M059J (cell line): ENCODE measurements at places on chromosomes 7 and 10.

DNA sequence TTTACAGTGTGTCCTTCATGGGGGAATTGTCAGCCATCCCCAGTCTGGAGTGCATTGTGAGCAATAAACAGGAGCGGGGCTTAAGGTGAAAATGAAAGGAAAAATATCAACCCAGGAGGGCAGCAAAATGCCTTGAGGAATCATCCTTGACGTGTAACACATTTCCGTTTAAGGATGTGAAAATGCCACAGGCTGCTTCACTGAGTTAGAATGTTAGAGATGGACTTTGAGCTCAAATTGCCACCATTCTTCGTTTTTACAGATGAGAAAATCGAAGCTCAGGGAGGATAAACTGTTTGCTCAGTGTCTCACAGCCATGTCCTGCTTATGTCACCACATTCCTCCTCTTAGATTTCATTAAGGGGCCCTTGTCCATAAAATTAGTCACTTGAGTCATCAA, 23.1 kb downstream of the SORCS3 start:
- peak; percentile 9 for DNase-seq

DNA sequence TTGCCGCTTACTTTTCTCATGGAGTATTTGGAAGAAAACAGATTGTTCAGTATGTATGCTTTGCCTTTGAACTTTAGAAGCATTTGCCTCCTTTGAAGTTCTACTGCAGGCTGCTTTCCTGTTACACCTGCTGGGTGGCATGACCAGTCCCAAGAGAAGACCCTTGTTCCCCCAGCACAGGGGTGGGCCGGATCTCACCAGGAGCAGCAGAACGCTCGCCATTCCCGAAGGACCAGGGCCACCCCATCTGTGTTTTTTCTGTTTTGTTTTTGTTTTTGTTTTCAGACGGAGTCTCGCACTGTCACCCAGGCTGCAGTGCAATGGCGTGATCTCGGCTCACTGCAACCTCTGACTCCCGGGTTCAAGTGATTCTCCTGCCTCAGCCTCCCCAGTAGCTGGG, 493.6 kb downstream of the PTPRN2 start:
- no peak for DNase-seq

- no peak for DNase-seq
These were observed 1.6 kb upstream of the ZNF12 start for GRCh38 chr7:6708304-6708703.

GRCh38 chr10:13206546-13207443, 27.4 kb downstream of the UCMA start:
- DNase-seq: no peak

DNA sequence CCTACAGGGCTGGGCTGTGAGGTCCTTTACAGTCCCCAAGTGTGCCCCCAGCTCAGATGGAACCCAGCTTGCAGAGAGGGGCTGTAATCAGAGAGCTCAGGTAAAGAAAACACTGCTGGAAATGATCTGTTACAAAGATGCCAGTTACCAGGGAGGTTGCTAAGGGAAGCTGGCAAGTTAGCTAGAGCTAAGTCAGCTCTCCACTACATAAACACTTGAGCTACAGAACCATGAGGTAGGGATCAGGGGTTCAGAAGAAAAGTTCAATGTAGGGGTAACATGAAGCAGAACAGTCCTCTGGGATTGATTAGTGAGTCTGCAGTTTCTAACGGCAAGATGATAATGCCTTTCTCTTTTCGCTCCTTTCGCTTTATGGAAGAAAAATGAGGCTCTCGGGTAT, 53.1 kb upstream of the TM9SF3 start:
- no peak for DNase-seq

GRCh38 chr10:109737626-109738025, 185.7 kb downstream of the XPNPEP1 start:
- DNase-seq: no peak

DNA sequence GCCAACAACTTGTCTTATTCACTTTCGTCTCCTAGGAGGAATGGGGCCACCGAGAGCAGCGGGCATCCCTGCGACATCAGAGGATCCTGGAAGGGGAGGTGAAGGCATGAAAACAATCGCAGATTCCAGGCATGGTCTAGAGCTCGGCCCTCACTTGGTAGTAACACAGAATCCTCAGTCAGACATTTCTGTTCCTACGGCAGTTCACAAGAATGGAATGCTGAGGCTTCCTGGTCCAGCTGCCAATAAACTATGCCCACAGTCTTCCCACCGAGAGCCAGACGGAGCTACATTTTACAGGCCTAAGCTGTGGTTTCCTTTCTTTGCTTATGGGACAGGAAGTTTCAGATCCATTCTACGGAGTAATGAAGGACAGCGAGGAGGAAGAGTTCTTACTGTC, 75.8 kb downstream of the OR13A1 start:
- DNase-seq: peak; percentile 67

DNA sequence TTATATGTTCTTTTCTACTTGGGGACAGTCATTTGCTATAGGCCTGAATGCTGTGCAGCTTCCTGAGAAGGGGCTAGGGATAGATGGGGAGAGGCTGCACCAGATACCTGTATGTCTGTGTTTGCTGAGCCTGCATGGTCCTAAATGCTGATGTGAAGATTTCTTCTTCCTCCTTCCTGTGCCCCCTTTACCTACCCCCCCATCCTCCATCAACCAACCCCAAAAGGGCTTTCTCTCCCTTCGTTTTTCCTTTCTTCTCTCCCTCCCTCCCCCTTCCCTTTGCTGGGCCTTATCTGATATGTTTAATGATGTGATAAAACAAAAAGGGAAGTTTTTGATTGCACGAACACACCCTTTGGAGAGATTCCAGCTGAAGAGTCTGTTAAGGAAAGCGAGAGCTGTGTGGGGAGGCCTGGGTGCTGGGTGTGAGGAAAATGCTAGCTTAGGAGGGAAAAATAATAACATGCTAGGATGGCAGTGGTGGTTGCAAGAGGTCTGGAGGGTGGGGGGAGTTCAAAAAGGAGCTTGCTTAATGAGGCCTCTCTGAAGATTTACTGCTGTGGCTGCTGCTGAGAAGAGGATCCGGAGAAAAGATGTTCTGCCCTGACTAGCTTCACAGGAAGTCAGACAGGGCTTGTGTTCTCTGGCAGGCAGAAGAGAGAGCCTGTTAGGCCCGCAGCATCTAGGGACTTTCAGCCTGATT, 101.8 kb downstream of the SAMD9 start:
- DNase-seq: no peak

DNA sequence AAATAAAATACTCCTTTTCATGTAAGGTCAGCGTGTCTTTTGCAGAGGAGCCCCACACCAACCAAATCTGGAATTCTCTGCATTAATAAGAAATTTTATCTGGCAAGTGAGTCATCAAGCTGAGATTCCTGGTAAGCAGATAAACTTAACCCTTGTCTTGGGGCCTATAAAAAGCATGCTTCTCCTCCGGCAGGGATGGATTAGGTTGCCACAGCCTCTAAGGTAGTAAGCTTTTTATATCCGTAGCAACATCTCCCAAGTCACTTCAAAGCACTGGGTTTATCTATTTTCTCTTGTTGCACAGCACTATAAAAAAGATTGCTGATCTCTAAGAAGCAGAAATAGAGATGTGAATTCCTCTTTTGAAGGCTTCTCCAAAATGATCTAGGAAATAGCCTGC, 202.8 kb upstream of the NOBOX start:
- no peak for DNase-seq

DNA sequence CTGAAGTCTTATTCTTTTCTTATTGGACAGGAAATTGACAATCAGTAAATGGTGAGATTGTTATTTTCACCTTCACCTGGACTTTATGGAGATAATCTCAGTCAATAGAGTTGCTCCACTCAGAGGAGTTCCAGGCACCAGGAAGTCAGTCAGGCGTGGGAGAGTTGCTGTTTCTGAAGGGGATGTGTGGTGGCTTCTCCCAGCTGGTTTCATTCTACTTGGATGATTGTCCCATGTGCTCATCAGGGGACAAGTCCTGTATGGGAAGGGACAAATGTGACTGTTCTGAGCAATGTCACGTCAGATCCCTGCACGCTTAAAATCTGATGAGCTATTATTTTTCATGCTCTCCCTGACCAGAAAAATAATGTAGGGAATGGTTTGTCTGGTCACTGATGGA, 222.5 kb upstream of the PITRM1 start:
- DNase-seq: no peak

DNA sequence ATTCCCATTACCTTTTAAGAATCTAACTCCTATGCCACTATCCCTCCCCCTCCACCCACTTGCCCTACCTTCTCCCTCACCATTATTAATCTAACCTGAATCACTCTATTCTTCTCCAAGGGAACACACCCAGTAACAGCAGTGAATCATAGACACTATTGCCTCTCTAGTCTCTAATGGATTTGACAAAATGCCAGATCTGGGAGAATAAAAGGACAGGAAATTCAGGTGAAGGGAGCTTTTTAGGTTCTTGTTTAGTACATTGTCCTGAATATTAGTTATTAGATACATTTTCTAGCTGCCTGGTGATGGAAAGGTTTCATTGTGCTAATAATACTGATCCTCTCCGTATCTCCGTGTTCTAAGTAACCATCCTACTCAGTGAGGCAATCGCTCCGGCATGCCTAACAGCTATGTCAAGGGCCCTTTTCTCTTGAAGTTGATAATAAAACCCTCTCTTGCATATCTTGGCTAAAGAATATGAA, 4.1 kb upstream of the SFR1 start:
- peak; percentile 86 for DNase-seq

DNA sequence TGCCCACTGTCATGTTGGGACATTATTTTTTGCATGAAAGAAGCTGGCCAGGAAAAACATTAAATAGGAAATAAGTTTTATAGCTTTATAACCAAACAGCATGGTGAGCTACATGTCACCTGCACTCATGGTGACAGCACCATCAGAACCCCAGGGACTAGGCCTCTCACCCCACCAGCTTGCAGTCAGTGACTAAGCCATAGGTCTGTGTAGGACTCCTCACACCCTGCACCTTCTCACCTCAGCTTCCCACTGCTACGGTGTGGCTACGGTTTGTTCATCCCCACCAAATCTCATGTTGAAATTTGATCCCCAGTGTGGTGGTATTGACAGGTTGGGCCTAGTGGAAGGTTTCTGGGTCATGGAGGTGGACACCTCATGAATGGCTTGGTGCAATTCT, 161.3 kb upstream of the VIPR2 start:
- DNase-seq: no peak

DNA sequence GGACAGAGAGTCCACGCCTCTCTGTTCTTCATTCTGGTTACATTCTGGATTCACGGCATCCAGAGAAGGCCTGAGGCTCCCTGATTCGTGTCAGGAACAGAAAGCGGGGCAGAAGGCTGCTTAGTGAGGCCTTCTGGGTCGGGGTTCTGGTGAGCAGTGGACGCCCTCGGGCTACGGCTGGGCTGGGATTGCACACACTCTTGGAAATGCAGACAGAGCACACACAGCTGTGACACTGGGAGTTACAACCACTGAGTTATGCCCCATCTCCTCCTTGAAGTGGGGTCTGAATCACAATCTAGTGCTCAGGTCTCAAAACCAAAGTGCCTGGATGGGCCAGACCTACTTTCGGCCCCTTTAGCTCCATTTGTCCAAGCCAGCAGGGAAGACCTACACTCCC, 156.9 kb upstream of the GDF10 start:
- DNase-seq: no peak

DNA sequence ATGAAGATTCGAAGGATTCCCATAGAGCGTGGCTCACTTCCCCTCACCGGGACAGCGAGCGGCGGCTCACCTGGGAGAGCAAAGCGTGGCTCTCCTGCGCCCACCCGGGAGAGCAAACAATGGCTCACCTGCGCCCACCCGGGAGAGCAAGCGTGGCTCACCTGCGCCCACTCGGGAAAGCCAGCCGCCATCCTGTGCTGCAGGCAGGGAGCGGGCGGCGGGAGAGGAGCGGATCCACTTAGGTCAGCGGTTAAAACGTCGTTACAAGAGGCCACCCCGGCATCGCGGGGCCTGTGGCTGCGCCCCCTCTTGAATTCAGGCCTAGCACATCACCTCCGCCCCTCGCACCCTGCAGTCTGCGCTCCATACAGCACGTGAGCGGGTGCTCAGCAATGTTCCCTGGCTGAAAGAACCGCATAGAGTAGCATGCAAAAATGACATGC, 461 bp upstream of the FIGNL1 start:
- DNase-seq: no peak

DNA sequence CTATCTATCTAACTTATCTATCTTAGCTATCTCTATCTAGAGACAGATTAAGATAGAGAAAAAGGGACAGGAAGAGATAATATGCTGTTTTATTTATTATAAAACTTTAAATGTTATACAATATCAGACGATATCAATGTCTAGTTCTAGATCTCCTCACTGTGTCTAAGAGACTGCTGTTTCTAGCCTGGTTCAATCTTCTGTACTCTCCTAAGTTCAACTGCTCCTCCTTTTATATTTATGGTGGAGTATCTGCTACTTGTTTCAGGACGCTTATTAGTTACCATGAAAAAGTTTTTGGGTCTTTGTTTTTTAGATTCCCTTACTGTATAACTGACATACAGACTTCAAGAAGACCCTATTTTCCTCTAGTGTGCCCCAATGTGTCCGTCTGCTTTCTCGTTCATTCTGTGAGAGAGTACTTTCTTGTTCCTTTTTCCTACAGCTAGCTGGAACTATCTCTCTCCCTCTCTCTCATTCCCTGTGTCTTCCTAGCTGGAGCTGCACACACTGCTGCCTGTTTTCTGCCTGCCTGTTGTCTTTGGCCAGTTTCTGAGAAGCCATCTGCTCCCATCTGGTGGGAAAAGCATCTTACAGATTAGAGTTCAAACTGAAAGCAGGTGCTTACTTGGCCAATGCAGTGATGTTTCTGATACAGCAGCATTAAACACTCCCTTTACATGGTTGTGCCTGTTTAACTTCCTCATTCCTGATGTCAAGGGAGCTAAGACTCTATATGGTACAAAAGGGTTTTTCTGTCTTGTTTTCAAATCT, 49.4 kb upstream of the ARL4A start:
- DNase-seq: peak; percentile 43

DNA sequence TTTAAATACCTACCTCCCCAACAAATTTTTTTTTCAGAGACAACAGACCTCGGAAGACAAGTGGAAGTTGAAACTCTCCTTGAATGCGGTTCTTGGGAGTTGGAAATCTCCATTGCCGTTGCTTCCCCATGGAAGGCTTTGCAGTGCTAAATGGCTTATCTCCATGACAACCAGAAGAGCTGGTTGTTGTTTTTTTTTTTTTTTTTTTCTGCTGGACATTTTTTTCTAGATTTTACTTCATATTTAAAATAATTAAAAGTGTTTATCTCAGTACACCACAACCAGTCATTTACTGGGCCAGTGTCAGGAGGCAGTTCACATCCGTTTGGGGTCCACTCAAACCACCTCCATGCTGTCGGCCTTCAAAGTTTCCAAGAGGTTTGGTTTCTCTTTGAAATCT, 348.5 kb upstream of the PRKCQ start:
- no peak for DNase-seq

DNA sequence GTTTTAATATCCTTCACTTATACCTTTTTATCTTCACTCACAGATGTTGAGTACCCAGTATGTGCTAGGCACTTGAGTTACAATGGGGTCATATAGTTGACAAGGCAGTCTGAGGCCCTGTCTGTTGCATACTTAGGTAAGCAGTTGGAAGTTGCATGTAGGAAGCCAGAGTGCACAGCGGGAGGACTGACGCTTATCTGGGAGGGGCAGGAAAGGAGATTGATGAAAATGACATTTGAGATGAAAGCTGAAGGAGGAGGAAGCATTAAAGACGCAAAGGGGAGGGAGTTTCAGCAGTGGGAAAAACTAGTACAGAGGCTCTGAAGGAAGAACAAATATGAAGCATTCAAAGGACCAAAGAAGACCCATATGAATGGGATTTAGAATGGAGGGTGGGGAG, 266.2 kb downstream of the HTR7 start:
- DNase-seq: no peak

GRCh38 chr7:87312215-87312865, 33.1 kb upstream of the CROT start:
- peak; percentile 62 for DNase-seq
